ENCODE measurements at places on chromosomes 12 and 14. TPM values are rescaled to one million over a fixed set of nuclear protein-coding genes. Genes with fewer than 3 reads are reported as not detected.

DNA sequence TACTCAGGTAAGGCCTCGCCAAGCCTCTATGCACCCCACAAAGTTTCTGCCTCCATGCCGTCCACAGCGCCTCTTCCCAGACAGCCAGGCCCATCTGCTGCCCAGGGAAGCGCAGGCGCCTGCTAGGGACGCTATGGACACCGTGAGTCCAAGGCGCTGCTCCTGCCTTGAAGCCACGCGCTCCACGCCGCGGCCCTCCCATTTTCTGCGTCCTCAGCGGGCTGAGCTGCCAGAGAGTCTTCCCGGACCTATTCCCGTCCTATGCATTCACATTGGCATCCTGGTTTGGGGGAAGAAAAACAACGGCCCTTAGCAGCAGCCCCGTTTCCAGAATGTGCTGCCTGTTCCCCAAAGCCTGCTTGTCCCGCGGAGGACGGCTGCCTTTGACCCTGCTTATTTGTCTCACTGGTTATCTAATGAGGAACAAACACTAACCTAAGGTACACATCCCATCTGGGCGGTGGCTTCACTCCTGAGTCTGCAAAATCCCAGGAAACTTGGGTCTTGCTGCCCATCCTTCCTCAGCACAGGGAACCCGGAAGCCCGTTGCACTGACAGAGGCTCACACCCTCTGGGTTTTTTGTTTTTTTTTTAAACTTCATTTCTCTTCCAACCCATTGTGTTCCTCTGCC is 38.0 kb downstream of the MMAB start:
- no peak for DNase-seq

DNA sequence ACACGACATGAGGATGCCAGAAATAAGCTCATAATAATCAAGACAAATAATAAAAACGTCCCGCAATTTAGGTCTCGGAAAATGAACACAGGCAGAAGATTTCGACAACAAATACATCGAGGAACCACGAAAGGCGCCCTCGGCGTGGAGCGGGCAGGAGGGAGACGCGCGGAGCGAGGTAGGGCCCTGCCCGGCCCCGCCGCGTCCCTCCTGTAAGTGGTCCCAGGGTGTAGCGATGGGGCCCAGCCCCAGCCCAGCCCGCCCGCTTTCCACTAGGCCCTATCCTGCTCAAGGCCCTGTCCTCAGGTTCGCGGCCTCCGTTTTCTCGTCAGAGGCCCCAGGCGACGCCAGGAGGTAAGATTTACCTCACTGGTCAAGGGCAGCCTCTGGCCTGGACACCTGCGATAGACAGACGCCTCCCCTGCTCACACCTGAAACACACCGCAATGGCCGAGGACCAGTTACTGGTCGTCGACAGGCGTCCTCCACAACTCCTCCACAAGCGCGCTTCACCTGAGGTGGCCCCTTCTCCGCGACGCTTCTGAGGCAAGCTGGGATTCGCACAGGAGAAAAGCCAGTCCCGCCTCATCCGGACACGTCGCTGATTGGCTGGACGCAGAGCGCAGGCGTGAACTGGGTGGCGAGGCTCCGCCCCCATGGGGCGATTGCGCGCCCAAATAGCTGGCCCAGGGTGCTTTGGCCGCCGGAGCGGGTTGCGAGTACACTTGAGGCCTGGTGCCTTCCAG is at the start of gene SYCP3:
TSS of gene SYCP3 (minus strand) at position 543 of the 746 bp plus-strand sequence. CDS start 1,527 bp downstream, outside the sequence.
- DNase-seq, result no peak

The IL26 gene
- not detected for total RNA-seq

DNA sequence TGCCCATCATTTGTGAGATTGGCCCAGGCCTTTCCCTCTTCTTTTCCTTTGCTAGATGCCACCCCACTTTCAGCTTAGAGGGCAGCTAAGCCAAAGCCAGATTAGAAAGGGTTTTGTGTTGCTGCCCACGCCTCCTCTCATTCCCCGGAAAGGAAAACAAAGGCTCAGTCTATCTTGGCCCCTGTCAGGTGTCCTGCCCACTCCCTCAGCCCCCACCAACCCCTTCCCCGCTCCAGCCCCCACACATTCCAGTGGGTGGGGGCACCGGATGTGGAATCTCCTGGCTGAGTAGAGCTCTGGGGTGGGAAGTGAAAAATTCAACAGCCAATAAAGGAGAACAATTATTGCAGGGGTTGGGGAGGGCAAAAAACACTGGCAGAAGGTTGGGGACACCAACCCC is 2.2 kb downstream of the BLOC1S1 start:
- DNase-seq, result peak; percentile 85

DNA sequence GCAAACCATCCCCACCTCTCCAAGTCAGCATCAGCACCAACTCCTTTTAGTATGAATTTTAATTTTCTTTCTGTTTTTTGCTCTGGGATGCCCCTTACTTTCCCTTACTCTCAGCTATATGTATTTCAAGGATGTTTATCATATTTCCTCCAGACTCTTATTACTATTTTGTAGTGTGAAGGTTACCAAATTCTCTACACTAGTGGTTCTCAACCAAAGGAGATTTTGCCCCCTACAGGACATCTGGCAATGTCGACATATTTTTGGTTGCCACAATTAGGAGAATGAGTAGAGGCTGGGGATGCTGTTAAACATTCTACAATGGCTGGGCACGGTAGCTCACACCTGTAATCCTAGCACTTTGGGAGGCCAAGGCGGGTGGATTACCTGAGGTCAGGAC is 29.1 kb upstream of the SOS2 start:
- peak; percentile 39 for DNase-seq

All from LHCN-M2 (cell line).